ENCODE measurements at places on chromosomes 1 and 21.

DNA sequence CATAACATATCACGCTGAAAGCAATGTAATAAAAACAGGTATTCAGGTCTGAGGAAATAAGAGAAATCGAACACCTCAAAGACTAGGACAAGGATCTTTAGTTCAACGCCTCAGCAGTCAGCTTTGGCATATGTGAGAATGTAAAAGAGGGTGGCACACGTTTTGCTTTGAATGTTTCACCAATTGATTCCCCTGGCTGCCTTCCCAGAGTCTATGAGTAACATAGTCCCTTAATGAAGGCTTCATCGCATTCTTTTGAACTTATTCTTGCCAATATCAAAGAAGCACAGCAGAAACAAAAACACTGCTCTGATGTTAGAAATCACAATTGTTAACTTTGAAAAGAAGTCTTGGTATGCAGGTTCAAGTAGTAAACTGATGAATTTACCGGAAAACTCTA, 764.8 kb downstream of the ADGRL2 start:
- DNase-seq = peak; percentile 66

DNA sequence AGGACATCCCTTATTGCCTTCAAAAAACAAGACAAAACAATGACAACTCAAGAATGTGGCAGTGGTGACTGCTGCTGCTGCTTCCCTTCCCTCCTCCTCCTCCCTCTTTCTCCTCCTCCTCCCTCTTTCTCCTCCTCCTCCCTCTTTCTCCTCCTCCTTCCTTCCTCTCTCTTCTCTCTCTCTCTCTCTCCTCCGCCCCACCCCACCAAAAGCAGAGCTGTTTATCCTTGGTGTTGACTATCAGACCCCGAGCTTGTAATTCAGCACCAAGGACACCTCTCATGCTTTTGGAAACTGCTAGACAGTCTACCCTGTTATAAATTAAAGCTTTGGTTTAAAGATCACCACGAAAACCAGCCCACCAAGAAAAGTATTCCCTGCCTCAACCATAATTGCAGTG, 72.4 kb upstream of the IFNAR2 start:
- DNase-seq = no peak

DNA sequence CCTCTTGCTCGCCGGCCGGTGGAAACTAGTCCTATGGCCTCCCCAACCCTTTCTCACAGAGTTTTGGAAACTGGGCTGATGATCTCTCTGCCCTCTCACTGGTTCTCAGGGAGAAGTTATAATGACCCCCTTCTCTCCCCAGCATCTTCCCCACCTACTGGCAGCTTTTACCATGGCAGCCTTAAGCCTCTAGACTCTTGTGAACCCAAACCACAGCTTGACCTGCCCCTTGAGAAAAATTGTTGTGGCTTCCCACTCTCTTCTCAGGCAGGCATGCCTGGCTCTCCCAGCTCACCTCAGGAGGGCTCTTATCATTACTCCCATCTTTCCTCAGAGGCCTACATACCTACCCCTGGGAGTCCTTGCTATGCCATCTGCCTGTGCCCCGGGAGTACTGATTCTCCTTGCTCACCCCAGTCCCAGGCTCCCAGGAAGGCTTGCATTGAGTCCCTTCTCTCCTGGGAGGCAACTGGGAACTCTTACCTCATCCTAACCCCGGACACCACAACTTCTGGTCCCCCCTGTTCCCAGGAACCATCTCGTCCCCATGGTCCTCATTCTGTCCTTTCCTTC, 1.6 kb downstream of the NSUN4 start:
- peak; percentile 59 for DNase-seq

DNA sequence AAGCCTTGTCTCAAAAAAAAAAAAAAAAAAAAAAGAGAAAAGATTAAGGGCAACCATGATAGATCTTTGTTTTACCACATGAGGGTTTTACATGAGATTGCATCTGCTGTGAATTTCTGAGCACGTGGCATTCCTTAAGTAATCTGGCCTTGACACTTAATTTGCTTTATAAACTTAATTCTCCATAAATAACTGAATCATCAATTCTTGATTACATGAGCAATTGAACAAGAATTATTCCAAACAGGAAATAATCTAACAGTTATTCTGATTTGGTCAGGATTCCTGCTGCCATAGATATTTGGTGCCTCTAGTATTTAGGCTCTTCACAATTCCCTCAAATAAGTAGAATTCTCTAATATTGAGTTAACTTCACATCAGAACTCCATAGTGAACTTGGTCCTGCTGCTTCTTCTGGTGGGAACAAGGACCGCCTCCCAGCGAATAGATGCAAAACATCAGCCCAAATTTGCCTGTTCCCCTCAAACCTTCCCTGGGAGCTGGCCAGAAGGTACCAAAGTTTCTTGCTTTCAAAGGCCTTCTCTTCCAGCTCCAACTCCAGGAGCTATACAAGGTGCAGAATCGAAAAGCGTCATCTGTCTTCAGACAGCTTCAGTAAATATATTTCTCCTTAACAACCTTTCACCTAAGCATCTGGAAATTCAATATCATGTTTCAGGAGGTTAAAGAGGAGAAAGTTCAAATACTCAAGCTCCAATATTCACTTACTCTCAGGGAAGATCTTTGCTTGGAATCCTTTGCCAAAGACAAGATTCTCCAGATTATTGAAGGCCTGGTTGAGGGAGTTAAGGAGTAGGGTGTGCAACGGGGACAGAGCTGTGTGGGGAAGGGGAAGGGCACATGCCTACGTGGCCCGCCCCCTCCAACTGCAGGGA, 1.0 kb downstream of the KRTCAP2 start:
- DNase-seq = no peak

DNA sequence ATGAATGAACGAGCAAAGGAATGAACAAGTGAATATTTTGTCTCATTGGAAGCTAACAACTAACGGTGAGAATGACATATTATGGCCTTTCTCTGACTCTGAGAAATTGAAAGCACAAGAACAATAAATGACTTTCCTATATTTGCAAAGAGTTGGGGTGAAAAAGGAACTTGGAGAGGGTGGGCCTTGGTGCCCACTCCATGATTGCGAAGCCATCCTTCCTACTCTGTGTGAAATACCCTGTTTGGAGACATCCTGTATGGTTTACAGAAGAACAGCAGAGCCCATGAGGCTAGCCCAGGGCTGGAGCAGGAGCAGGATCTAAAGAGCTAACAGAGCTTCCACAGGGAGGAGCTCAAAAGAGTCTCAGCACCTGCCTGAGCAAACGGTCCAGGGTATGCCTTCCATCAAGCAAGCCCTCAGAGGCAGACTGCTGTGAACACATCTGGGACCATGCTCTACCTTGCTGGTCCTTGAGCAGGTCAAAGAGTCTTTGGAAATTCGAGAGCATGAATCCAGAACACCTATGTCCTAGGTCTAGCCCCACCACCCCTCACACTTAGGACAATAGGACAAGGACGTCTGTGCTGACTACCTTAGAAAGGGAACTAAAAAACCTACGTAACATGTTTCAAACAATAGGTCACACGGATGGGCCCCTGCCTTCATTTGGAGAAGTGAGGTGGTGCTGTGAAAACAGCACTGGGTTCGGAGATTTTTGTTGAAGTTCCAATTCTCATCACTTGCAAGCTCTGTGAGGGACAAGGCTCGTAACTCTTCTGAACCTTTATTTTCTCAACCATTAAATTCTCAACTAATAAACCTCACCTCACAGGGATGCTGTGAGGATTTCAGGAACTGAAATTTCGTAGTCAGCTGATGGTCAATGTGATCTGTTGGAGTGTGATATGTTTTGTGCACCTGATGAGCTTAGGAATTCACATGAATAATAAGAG, 377.4 kb downstream of the RRAGC start:
- DNase-seq = no peak

- DNase-seq = peak; percentile 32
Measured at GRCh38 chr1:217734973-217735372, 103.8 kb downstream of the SPATA17 start.

DNA sequence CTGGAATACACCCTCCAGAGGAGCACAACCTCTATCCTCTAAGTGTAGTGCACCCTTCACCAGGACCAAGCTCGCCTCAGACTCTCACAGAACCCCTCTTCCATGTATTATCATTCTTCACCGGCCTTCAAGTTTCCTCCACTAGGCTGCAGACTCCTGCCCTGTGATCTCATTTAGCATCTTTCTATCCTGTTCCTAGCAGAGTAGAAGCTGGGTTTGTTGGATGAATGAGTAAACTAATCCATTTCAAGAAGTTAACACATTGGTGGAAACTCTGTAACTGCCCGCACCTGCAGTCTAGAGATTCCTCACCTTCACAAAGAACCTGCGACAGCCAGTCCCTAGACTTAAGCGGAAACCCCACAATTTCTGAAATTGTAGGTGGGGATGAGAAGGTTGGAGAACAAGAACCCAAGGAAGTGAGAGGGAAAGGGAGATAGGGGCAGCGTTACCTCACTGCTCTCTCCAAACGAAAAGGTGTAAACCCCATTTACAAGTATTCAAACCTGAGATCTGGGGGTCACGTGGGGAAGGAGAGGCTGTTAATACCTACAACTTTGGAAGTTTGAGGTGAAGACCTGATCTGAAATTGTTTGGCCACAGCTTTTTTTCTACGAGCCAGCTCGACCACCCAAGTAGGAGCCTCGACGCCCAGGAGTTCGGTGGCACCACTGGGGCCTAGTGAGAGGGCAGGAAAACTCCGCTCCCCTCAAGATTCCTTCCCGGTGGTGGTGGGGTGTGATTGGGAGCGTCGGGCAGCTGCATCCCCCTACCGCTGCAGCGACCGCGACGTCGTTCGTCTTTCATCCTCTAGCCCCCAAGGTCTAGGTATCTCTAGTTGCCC, 1.2 kb downstream of the PTPN14 start:
- DNase-seq = peak; percentile 57

GRCh38 chr1:226125097-226125630, 61.4 kb downstream of the ACBD3 start:
- DNase-seq = peak; percentile 75

- no peak for DNase-seq
Measured at GRCh38 chr1:17161926-17162800, 42.8 kb upstream of the PADI1 start.

DNA sequence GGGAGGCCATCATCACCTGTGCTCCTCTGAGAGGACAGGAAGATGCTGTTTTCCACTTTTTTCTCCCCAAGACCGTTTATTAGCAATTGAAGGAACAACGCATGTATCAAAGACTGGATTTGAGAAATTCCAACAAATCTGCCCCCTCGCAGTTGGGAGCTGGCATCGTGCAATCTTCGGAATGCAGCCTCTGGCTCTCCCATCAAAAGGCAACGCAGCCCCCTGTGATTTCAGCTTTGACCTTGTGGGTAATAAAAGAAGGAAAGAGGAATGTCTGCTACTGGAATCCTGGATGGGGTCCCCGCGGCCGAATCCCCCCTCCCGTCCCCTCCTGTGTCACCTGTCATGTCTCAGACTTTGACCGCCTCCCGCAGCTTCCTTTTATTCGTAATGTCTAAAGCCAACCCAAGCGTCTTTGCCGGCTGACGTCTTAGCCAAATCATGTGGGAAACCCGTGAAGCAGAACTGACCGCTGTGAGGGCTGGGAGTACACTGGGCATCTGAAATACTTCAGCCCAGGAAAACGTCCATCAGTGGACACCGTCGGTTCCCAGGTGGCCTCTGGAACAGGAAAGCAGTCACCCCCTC, 101.5 kb downstream of the WDR4 start:
- no peak for DNase-seq

DNA sequence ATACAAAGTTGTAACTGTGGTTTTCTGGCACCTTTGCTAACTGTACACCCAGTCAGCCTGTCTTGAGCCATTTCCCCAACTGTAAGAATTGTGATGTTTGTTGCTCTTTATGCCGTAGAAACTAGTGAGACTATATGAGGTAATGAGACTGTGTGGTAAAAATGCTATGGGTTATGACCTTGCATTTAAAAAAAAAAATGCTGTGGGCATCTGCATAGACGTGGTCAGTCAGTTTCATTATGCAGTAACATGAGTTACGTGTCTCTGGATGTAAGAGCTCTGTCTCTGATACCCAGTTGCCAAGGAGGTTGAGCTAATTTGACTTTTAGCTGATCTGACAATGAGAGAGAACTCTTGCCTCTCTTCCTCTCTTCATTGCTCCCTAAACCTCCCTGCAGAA, 80.6 kb upstream of the LAMC2 start:
- peak; percentile 74 for DNase-seq

- DNase-seq = no peak
Measured at GRCh38 chr21:43289442-43289841, 120.6 kb downstream of the CRYAA start.

- peak; percentile 5 for DNase-seq
Measured at GRCh38 chr1:92901699-92902405, 59.4 kb downstream of the DIPK1A start.

DNA sequence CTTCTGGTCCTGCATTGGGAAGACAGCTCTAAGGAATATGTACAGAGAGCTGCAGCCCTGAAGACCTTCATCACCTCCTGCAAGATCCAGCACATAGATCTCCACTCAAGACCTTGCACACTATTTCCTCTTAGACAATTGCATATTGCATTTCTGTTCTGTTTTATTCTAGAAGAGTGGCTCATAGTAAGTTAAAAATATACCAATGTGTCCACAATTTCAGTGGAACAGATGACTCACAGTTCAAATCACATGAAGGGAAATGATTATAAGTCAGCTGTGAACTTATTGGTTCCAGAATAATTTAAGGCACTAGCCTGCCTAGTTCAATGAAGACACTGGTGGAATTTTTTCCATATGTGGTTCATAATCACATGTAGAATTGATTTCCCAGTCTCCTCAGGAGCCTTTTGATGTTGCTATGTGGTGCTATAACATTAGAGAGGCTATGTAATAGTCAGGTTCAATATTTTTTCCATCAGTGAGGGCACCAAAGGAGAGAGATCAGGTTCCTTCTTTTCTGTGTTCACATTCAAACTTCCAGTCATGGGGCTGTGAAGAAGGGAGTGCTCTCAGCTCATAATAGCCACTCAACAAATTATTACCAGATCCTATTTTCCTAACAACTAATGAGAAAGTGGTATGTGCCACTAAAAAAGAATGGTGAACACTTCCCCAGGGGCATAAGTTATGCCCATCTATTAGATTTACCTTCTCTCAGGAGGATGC, 9.8 kb upstream of the AK5 start:
- DNase-seq = peak; percentile 83

- peak; percentile 95 for DNase-seq
Measured at GRCh38 chr1:246608616-246609376, 42.5 kb downstream of the CNST start.

GRCh38 chr1:76073481-76073880, 1.1 kb upstream of the ST6GALNAC3 start:
- DNase-seq = peak; percentile 90

GRCh38 chr1:7474143-7474490, 297.0 kb upstream of the VAMP3 start:
- no peak for DNase-seq

DNA sequence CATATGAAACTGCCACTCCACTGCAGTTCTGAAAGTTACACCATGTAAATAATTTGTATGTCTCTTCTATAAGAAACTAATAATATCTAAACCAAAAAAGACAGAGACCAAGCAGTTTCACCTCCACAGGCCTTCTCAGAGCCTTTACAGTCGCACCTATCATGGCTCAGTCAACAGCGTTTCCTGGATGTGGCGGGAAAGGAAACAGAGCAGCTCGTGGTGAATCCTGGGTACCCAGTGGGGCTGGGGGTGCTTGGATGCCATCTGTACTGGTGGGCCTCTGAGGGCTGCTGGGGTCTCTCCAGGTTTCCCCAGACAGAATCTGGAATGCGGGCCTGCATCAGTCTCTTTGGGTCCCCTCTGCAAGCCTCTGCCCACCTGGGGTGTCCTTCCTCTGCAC, 100.2 kb upstream of the CASZ1 start:
- no peak for DNase-seq

- no peak for DNase-seq
Measured at GRCh38 chr1:8980656-8981055, 35.0 kb downstream of the CA6 start.

GRCh38 chr1:40802742-40803113, 19.1 kb downstream of the KCNQ4 start:
- no peak for DNase-seq

- DNase-seq = no peak
Measured at GRCh38 chr1:60149251-60149650, 75.7 kb upstream of the C1orf87 start.

GRCh38 chr21:34072145-34073031, 990 bp upstream of the MRPS6 start:
- DNase-seq = no peak
